NCI-H524 (cell line): ENCODE measurements at places on chromosomes 1 and 21.
A peak's percentile ranks its signal among the peaks of the same experiment; 100 is the strongest.

GRCh38 chr1:175520186-175520585 is 223.2 kb downstream of the TNR start:
- DNase-seq: no peak

GRCh38 chr1:245418077-245418476 is 263.3 kb downstream of the KIF26B start:
- no peak for DNase-seq

- no peak for DNase-seq
Observed at GRCh38 chr1:21188235-21188634, 11.5 kb upstream of the EIF4G3 start.

DNA sequence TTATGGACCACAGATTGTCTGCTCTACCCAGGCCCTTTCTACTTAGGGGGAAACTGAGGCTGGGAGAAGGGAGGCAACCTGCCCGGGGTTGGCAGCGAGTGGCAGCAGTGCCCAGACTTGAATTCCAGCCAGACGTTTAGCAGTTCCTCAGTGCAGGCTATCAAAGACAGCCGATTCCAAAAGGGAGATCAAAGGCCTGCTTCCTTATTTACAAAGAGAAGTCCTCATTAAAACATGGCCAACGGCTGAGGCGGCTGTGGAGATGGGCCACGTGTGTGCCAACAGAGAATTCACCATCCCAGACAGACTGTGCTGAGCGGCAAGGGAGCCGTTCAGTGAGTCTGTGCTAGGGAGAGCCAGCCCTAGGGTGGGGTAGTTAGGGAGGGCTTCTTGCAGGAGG is 27.7 kb downstream of the C1QB start:
- DNase-seq: no peak

- no peak for DNase-seq
Observed at GRCh38 chr1:34164771-34165391, at the start of gene CSMD2. Gene CSMD2 (minus strand): TSS chr1:34165230. CDS start chr1:34165097, 133 bp downstream.

DNA sequence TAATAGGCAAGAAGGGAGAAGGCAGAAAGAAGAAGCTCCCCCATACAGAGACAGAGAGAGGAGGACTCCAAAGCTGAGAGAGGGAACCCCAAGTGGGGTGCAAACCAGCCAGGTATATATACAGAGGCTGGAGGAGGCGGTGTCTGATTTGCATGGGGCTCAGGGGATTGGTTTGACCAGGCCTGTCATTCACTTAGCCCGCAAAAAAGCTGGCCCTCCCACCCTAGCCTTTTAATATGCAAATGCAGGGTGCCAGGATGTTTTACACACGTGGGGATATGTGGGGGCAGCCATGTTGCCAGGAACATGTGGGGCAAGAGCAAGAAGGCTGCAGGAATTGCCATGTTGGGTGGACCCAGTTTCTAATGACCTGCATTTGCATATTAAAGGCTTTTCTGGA is 37.0 kb upstream of the TENT5B start:
- no peak for DNase-seq

GRCh38 chr21:14593230-14593629 is 47.1 kb upstream of the SAMSN1 start:
- DNase-seq: no peak

- DNase-seq: no peak
Observed at GRCh38 chr1:187763465-187763864, 934.7 kb downstream of the PLA2G4A start.

- no peak for DNase-seq
Observed at GRCh38 chr1:5887971-5888361, 104.3 kb downstream of the NPHP4 start.

DNA sequence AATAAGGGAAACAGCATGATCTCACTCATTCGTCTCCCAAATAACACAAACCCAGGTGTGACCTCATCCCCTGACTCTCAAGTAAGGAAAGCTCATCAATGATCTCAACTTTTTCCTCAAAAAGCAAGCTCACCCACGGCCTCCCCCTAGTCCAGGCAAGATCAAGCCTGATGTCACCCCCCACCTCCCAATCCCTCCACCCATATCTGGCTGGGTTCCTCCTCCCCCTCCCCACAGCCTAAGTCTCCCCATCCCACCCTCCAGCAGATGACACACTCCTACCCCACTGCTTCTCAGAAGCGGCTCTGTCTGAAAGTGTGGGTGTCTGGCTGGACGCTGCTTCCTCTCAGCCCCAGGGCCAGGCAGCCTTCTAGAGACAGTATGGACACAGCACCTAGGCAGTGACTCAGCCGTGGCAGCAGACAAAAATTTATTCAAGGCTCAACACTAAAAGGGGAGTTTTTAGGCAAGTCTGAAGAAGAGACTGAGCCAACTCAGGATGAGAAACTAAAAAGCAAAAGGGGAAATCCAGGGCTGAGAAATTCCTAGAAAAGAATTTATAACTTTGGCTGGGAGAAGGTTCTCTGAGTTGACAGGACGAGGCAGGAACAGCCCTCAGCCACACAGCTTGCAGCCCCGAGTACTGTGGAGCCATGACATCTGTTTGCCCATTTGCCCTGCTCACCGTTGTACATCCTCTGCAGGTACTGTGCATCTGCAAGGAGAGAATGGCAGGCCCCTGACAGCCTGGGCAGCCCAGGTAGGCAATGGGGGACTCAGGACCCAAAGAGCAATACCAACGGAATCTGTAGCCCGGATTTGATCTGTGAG is 81.6 kb upstream of the LRRC8D start:
- no peak for DNase-seq

DNA sequence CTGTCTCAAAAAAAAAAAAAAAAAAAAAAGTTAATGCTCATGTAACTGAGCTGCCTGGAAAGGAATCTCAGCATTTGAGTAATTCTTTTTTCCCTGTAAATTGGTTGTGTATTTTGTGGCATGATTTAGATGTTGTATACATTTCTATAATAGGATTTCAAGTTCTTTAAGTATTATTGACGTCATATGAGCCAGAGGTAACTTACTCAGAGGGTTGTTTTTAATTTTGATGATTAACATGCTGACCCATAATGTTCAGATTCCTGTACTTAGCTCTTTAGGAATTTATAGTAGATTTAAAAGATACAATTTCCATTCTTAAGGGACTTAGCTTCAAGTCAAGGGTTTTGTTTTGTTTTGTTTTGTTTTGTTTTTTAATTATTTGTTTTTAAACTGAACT is 120.4 kb downstream of the CACHD1 start:
- no peak for DNase-seq

- no peak for DNase-seq
Observed at GRCh38 chr1:119188926-119189325, 48.5 kb upstream of the WARS2 start.

DNA sequence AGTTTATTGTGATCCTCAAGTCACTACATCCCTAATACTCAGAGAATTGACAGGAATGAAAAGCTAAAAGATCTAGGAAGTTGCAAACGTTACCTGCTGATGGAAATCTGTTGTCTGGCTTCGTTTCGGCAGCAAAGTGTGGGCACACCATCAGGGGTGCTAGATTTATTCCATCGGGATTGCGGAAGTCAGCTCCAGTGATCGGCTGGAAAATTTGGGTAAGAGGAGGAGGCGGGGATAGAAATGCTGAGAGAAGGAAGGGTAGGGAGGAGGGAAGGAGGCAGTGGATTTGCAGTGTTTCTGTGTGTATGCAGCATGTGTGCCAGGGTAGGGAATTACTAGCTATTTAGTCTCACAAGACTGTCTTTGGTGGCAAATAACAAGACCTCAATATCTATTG is at the start of gene CTSK:
Gene CTSK (minus strand): TSS at position 140 of the 400 bp plus-strand sequence. CDS start 1,455 bp downstream, outside the sequence.
- DNase-seq: no peak

DNA sequence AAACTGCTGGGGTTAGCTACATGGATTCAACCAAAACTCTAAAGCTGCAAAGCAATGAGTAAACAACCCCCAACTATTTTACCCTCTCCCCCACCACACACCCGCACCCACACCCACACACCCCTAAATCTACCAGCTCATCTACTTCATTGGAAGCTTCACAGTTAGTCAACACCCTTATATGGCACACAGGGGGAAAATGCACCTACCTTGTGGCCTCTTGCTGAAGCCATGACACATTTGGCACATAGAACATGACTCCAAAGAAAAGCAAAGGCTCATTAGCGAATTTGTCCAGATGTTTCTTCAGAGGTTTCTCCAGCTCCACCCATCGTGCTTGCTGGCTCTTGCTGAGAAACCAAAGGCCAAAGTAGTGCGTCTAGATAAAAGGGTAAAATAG is 99.8 kb downstream of the PTPN14 start:
- no peak for DNase-seq

- peak; percentile 96 for DNase-seq
Observed at GRCh38 chr1:84711121-84711520, 20.9 kb upstream of the SSX2IP start.

DNA sequence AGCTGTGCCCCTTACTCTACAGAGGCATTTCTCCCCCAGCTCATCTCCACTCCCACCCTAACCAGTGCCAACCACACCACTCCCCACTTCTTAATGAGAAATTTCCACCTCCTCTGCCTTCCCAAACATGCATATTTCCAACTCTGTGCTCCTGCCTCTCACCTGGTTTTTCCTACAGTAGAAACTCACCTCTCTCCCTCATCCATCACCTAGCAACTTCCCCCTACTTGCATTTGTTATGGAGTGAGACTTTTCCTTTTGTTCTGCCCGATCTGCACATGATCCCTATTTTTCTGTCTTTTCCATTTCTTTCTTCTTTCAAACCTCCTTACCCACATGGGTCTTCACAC is 11.9 kb downstream of the RGS8 start:
- no peak for DNase-seq

- DNase-seq: no peak
Observed at GRCh38 chr1:59443310-59443709, 146.4 kb downstream of the FGGY start.

DNA sequence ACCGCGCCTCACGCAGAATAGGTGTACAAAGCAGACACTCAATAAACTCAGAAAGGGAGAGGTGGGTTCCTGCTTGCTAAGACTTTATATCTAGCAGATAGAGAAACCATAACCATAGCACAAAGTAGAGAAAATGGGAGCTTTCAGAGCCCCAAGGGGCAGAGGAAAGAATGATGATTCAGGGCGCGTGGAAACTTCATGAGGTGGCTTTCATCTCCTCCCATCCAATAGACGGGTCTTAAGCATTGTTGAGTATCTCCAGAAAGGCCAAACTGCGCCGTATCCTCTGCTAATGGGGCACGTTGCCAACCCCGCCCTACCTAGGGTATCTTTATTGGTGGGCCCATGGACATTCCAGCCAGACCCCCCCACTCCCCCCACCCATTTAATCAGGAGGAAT is 778 bp upstream of the MIXL1 start:
- DNase-seq: no peak

DNA sequence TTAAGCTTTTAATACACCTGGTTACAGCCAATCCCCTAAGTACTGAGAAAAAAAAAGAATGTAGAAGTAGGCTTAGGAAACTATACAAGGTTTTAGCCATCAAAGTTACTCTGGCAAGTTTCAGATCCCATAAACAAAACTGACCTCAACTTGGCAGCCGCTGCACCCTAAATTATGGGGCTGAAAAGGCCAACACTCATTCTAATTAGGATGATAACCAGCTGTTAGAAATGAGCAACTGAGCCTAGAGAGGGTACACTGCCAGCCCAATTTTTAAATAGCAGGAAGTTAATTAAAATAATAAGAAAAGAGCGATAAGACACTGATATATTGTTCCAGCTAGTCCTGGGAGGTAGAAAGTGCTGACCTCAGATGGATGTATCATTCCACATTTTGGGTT is 105.7 kb upstream of the VAV3 start:
- no peak for DNase-seq

GRCh38 chr1:22089787-22090186 is 37.3 kb downstream of the CDC42 start:
- DNase-seq: no peak

- no peak for DNase-seq
Observed at GRCh38 chr1:26373281-26373680, 731 bp upstream of the ZNF683 start.

DNA sequence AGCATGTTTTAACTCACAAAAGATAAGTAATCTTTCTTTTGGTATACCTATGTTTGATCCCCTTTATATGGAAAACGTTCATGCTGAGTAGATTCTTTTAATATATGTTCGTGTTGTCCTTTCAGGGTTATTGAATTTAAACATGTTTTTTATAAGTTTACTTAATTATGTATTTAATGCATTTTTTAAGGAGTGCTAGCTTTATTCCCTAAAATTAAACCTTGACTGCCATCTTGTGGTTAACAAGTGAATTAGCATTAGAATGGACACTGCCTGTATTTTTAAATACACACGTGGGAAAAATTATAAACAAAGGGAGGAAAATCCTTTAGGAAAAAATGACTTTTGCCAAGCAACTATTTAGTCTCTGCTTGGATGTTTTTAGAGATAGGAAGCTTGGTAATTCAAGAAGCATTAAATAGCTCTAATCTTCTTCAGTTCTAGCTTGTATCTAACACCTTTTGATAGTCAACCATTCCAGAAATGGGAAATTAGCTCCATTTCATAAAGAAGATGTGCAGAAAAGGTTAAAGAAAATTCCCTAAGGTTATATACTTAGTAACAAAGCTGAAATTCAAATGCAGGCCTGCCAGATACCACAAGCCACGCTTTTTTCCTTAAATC is 43.0 kb downstream of the UBE2U start:
- DNase-seq: peak; percentile 48

DNA sequence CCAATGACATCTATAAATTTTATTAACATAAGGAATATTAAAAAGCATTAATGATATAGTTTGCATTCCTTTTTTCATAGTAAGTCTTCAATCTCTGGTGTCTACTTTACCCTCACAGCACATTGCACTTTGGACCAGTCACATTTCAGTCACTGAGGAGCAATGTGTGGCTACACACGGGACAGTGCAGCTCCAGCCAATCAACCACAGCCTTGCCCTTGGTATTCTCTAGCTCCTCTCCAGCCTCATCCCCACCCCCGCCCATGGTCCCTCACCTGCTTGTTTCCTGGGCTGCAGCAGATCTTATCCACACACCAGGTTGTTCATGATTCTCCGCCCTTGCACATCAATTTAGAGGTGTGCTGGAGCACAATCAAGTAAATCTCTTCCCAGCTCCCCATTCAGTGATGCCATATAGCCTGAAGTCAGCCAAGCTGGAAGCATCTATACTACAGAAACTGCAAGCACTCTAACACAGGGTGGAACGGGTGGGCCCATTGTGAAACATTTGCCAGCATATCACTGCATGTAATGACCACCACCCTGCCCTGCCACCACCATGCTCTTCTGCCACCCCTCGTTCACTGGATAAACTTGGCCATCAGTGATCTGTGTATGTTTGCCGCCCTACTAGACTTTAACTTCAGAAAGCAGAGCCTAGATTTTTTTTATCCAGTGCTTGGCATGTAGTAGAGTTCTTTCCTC is 93.0 kb upstream of the SLC44A3 start:
- no peak for DNase-seq

DNA sequence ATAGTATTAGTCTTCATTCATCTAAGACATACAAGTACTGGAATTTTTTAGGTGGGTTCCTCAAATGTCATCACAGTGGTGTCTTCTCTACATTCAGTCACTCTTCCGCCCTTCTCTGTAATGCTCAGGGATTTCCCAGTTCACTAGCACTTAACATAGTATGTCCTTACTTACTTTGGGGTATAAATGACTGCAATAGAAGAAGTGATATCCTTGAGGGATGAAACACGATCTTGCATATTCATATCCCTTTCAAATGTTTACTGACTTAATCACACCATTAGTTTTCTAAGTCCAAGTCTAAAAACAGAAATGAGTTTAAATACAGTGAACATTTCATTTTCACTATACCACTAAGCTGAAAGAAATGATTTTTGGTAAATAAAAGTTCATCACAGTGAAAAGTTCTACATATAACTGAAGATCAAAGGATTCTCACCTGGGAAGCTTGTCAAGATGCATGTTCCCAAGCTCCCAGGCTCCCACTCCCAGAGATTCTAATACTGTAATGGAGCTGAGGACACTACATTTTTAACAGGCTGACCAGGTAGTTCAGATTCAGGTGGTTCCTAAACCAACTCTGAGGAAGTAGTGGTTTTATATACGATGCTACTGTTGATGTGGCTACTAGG is 29.7 kb downstream of the MRPL39 start:
- DNase-seq: no peak
